ELR (cell line): ENCODE measurements at places on chromosomes 13 and 19.

DNA sequence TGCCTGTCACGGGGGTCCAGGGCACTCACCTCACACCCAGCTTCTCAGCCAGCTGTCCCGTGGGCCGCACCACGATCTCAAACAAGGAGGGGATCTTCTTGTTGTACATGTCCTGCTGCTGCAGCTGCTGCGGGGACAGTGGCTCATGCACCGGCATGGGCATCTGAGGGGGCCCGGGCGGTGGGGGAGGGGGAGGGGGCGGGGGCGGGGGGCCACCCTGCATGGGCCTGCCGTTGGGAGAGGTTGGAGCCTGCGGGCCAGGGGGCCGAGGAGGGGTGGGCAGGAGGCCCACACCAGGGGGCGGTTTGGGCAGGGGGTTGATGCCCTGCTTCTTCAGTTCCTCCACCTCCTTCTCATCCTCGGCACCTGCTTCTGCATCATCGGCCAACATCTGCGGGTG is 23.9 kb upstream of the TMEM160 start:
- no peak for DNase-seq

GRCh38 chr13:112889351-112890290 is 79.4 kb upstream of the MCF2L start:
- no peak for DNase-seq

GRCh38 chr13:51862957-51863356 is 1.2 kb downstream of the CCDC70 start:
- DNase-seq = no peak

DNA sequence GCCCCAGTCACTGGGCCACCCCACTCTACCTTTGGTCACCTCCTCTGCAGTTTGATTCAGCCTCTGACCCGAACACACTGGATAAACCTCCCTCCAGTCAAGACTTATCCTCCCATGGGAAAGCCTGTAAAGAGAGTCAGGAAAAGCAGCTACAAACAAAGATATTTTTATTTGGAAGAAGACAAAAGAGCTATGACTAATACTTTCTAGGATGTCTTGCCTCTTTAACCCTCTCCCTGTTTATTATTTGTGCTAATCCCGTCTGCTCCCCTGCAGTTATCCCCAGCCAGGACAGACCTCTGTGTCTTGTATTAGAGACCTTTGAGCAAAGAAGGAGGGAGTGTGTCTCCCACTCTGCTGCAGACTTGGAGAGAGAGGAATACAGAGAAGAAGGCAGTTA is 178.3 kb downstream of the EFNB2 start:
- DNase-seq = peak; percentile 14

DNA sequence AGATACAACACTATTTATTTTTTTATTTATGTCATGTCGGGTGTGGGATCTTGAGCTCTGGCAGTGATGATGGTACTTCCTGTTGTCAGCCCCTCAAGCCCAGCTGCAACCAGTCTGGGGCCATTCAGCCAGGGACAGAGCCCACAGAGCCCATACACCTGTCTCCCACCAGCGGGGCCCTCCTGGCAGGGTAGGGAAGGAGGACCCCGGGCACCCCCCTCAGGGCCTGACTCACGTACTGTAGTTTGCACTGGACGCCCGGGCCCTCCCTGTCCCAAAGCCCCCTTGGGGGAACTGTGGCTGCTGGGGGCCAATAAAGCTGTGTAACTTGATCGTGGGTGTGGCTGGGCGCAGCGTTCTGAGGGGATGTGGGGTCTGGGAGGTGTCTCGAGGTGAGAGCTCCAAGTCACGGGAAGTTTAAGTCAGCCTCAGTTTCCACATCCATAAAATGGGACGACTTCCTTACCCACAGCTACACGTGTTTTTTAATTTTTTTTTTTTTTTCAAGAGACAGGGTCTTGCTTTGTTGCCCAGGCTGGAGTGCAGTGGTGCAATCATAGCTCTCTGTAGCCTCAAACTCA is 9.5 kb downstream of the ATG4D start:
- peak; percentile 25 for DNase-seq
